Vagina (tissue), 2 donors: ENCODE measurements at places on chromosomes 1 and 21.

- peaks cover 10% of the 10 kb centered on the region for H3K4me1 ChIP-seq
- no peak for DNase-seq
- H3K27me3 ChIP-seq: no peaks in the 10 kb centered on the region
- no peak overlapping the region for H3K27ac ChIP-seq
- H3K4me3 ChIP-seq: no peak overlapping the region
Measured at GRCh38 chr21:43605320-43606215, 53.7 kb downstream of the HSF2BP start.

DNA sequence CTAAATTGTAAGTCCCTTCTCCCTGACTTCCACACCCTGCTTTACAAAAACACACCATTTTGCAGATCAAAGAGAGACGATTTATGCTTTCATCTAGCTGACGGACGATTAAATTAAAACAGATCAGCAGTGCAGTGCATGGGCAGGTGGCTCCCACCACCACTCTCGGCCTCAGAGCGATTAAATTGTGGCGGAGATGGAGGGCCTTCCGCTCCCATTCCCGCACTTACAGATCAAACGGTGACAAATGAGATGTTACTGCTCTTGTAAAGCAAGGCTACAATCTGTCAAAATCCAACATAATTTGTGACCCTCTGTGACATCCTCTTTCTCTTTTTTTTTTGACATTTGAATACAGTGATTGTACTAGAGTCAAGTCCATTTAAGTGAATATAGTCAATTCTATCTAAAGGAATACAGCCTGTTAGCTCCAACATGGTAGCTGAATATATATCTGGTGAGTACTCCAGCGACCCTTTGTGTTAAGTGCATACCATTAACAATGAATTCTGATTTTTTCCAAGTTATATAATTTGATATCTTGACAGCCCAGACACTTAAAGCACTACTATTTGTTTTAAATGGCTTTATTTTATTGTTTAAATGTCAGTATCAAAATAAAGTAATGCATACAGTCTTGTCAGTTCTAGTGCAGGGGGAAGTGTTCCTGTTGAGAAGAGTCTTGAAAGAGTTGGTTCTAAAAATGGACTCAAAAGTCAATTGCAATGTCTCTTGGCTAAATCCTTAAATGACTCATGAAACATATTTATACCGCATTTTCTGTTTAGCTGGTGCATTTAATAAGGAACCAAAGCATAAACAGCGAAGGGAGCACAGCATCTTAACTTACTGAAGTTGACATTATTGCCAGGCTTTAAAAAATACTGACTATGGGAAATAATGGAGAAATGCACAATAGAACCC is 109.0 kb downstream of the ESRRG start:
- H3K36me3 ChIP-seq: no peaks in the 10 kb centered on the region
- no peaks in the 10 kb centered on the region for H3K27me3 ChIP-seq
- H3K4me3 ChIP-seq: no peak overlapping the region
- DNase-seq: no peak

DNA sequence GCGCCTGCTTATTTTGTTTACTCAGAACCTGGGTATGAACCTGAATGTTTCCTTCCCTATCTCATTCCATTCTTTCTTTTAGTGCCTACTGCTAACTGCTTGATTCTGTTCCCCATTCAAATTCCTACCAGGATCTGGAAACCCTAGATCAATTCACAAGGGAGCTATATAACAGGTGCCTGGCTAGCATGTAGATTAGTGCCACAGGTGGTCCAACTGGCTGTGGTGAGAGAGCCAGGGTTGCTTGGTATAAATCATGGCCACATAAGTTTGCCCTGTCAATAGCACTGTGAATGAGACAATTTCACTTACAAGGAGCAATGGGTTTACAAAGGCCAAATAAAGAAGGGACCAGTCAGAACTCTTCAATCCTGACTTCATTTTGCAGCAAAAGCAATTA is 6.6 kb upstream of the PRPF38B start:
- no peaks in the 10 kb centered on the region for H3K36me3 ChIP-seq
- no peak overlapping the region for H3K4me3 ChIP-seq
- no peak overlapping the region for H3K27ac ChIP-seq

- no peaks in the 10 kb centered on the region for H3K4me1 ChIP-seq
- H3K27ac ChIP-seq: no peak overlapping the region
- H3K4me3 ChIP-seq: no peak overlapping the region
- H3K27me3 ChIP-seq: no peaks in the 10 kb centered on the region
- DNase-seq: no peak
Measured at GRCh38 chr1:40357625-40358024, 15.9 kb upstream of the SMAP2 start.

DNA sequence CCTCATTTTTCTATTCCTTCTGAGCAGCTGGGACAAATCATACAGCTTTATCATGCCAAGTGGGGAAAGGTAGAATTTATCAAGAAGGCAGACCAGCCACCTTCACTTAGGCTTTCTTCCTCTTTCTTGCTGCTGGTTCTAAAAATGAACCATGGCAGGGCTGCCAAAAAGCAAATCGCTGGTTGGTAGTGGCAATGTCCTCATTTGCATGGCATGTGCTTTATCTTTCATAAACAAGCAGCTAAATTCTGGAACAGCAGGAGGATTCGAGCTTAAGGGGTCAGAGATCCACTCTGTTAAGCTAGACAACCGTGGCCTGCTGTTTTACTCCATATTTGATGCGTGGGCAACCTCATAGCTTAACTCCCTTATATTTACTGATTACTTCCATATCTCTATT is 91.3 kb downstream of the RPE65 start:
- H3K4me3 ChIP-seq: no peak overlapping the region
- DNase-seq: no peak
- H3K36me3 ChIP-seq: no peaks in the 10 kb centered on the region
- H3K27ac ChIP-seq: no peak overlapping the region
- peaks cover 13% of the 10 kb centered on the region for H3K4me1 ChIP-seq
- no peaks in the 10 kb centered on the region for H3K27me3 ChIP-seq

DNA sequence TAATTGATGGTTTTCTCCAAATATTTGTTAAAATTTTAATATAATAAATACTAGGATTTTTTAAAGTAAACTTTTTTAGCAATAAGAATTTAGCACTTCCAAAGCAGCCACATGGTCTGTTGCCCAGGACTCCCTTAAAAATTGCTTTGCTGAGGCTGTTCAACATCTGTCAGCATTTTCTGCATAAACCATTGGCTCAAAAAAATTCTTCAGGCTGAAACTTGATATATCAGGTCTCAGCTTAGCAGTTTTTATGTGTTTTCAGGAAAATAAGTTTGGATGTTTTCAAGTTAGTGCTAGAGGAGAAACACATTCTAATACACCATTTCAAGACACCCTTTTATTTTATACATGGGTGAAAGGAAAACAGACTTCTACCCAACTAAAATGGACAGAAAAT is 69.1 kb upstream of the C1orf105 start:
- peaks cover 10% of the 10 kb centered on the region for H3K4me1 ChIP-seq
- H3K4me3 ChIP-seq: no peak overlapping the region
- no peaks in the 10 kb centered on the region for H3K27me3 ChIP-seq
- peak overlapping the region; percentile 10 for H3K27ac ChIP-seq
